ENCODE measurements at places on chromosomes 3 and 15. TPM values are rescaled to one million over a fixed set of nuclear protein-coding genes. Genes with fewer than 3 reads are reported as not detected.

GASK1A gene
- total RNA-seq: 0.09 TPM

OR5K2 gene
- not detected for total RNA-seq

PDIA5 gene
- total RNA-seq: 24.0 TPM

ASB7 gene
- 20.0 TPM for total RNA-seq

RTP3 gene
- not detected for total RNA-seq

P2RY13 gene
- total RNA-seq: not detected

CELSR3 gene
- 11.2 TPM for total RNA-seq

All from T-helper 2 cell treated with Interferon-gamma antibody and Interleukin-4, amounts not matched to agents 100 ng/mL and 5 ng/mL, for 36 hours (primary cell).